LoVo (cell line): ENCODE measurements at places on chromosomes 11 and 22.

- DNase-seq: peak; percentile 73
Observed at GRCh38 chr11:32892355-32893092, at the start of gene QSER1. Gene QSER1, plus strand, starts transcription at chr11:32892811. Its CDS starts 315 bp downstream, at chr11:32893126.

- no peak for DNase-seq
Observed at GRCh38 chr11:28618416-28618815, 510.2 kb downstream of the METTL15 start.

DNA sequence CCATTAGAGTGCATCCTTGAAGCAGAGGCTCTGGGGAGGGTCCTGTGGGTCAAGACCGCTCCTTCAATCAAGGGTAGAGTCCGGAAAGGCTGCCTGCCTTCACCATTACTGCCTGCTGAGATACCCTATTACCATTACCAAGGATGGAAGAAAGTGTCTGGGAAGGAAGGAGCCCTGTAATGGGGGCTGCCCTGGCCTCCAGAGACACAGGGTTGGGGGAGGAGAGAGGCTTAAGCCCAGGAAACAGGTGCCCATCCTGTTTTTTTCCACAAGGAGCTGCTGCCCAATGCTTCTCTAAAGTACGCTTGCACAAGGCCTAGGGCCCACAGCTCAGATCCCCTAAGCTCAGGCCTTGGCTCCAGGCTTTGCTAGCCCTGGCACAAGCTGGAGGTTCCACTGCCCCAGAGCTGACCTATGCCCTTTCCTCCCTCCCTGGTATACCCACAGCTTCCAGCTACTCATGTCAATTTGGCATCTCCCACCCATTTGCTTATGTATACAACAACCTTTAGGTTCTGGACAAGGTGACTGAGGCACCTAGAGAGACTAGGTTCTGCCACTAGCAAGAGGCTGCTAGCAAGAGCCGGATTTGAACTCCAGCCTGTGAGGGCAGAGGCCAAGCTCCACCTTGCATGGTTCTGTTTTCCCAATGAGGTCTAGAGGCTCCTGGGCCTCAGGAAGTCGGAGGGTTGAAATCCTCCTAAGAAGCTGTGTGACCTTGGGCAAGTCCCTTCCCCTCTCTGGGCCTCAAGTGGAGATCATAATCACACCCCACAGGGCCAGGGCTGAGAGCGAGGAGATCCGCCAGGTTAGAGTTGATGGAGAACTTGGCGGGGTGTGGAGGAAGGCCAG is 1.5 kb upstream of the PLCB3 start:
- DNase-seq: no peak

DNA sequence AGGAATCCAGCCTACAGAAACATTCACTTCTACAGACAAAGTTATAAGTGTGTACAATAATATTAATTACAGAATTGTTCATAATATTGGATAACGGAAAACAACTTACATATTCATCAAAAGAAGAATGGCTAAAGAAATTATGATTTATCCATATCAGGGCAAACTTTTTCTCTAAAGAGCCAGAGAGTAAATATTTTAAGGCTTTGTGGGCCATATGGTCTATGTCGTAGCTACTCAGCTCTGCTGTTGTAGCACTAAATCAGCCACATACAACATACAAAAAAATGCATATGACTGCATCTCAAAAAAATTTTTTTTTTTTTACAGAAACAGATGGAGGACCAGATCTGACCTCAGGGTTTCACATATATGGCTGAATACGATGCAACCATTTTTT is 96.7 kb upstream of the GALNT18 start:
- no peak for DNase-seq

GRCh38 chr11:8352876-8353505 is 89.3 kb upstream of the LMO1 start:
- DNase-seq: peak; percentile 26

- no peak for DNase-seq
Observed at GRCh38 chr11:117877120-117877784, 794 bp upstream of the FXYD6 start.

GRCh38 chr11:109527496-109527895 is 105.5 kb downstream of the C11orf87 start:
- no peak for DNase-seq

DNA sequence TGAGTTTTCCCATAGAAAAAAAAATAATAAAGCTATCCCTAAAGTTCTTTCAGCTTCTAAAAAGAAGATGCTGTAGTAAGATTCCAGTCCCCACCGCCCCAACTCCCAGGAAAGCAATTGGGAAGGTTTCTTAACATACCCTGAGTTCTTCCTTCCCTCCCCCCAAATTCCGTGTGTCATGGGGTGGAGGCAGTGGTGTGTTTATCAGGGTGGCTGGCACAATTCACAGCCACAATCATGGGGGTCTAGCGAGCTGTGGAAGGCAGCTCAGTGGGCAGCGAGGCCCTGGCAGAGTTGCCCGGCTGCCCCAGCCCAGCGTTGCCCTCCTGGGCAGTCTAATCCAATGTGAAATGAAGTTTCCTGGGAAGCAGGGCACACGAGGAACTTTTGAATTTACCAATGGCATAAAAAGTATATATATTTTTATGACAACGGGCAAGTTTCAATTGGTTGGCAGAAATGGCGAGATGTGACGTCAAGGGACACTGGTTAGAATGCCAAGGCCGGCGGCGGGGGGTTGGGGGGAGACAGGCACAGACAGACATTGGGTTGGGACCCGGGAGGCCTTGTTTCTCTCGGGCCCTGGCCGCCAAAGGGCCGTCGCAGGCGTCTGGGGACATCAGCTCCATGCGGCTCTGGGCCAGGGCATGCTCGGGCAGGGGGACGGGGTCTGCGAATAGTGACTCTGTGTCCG is 80.7 kb upstream of the PPARA start:
- DNase-seq: peak; percentile 92

DNA sequence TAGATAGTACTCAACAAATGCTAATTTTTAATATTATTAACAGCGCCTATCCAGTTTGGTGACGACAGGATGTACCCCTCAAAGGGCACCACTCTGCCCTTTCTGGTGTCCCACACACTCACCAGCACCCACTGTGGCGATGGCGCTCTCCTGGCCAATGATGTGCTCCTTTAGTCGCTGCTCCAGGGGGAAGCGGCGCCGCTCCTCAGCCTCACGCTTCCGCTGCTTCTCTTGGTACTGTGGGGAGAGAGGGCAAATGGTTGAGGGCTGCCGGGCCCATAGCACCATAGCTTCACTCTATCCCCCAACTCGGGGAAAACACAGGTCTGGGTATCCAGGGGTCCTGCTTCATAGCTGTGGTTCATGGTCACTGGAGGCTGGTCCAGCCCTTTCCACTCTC is 73.0 kb upstream of the PHOX2A start:
- DNase-seq: no peak

DNA sequence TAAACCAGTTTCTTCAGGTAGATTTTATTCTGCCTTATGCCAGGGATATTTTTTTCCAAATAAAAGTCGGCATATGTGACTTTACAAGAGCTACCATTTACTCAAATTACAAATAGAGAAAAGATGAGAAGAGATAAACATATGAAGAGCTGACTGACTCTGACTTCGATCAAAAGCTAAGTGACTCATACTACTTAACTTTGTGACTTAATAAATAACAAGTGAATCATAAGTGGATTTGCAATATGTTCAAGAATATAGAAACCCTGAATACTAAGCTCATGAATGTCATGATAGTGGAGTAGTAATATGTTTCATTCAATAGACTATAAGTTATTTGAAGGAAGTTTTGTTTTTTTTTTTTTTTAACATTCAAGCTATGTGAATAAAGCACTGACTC is 130.5 kb upstream of the ANO3 start:
- DNase-seq: no peak

GRCh38 chr11:73257342-73258103 is 14.6 kb upstream of the P2RY6 start:
- peak; percentile 32 for DNase-seq

GRCh38 chr11:5575152-5575551 is 5.5 kb upstream of the OR52B6 start:
- no peak for DNase-seq

- DNase-seq: peak; percentile 83
Observed at GRCh38 chr11:33690290-33691065, 10.1 kb downstream of the C11orf91 start.

DNA sequence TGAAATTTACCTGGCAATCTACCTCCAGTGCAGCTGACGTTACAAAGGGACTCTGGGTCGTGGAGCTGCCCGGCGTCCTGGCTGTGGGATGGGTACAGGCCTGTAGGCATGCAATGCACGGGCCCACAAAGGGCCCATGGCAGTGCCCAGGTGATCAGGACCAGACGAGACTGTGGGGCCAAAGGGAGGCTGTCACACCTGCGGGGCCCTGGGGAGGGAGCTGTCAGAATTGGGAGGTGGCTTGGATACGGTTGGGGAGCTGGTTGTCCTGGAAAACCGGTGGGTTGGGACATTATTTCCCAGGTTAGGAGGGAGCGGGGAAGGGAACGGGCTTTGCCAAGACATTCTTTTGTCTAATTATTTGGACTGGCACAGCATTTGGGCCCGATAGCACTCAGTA is 958.5 kb downstream of the BRD1 start:
- DNase-seq: no peak

DNA sequence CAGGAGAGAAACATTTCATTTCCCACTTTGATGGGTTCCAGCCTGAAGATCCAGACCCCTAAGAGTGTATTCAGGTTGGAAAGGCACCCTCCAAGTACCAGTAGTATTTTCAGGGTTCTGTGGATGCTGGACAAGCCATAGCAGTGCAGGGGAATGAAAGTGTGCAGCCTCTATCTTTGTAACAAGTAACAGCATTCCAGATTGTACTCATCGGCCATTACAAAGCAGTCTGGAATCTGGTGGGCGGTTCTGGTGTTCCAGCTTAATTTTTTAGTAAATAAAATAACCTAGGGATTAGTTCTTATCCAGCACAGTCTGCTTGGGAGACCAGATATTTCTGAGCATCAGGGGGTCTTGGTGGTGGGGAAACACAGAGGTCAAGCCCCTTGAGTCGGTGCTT is 22.6 kb downstream of the APLNR start:
- DNase-seq: no peak

DNA sequence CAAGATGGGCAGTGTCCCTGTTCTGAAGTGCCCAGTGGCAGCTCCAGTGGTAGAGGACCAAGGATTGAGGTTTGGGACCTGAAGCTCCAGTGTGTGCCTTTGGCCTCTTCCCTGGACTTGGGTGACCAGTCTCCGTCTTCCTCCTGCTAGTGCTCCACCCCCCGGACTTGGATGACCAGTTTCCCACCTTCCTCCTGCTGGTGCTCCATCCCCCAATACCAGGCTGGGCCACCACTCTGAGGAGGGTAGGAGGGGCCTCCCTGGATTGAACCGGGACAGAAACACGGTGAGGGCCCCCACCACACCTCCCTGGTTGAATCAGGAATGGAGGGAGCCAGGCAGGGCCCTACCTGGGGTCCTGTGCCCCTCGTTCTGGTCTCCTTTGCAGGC is 10.9 kb upstream of the NEAT1 start:
- no peak for DNase-seq

DNA sequence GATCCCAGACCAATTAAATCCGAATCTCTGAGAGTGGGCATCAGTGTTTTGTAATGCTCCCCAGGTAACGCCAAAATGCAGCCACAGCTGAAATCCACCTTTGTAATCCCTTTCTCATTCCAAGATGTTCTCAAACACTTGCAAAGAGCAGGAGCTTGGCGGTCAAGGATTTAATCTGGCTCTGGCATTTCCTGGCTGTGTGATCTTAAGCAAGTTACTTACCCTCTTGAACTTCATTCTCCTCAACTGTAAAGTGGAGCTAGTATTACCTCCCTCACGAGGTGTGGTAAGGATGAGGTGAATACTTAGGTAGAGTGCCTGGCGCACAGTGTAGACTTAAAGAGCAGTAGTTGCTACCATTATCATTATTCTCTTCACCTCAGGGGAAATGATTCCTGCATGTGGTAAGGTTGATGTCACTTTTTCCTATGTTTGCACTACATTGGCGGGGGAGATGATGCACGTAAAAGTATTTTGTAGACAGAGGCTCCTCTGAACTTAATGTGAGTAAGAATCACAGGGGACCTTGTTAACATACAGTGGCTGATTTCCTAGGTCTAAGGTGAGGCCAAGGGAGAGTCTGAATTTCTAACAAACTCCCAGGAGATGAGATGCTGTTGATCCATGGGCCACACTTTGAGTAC is 210.4 kb upstream of the PITPNB start:
- DNase-seq: no peak

- no peak for DNase-seq
Observed at GRCh38 chr11:130634961-130635473, 186.6 kb downstream of the ADAMTS15 start.

DNA sequence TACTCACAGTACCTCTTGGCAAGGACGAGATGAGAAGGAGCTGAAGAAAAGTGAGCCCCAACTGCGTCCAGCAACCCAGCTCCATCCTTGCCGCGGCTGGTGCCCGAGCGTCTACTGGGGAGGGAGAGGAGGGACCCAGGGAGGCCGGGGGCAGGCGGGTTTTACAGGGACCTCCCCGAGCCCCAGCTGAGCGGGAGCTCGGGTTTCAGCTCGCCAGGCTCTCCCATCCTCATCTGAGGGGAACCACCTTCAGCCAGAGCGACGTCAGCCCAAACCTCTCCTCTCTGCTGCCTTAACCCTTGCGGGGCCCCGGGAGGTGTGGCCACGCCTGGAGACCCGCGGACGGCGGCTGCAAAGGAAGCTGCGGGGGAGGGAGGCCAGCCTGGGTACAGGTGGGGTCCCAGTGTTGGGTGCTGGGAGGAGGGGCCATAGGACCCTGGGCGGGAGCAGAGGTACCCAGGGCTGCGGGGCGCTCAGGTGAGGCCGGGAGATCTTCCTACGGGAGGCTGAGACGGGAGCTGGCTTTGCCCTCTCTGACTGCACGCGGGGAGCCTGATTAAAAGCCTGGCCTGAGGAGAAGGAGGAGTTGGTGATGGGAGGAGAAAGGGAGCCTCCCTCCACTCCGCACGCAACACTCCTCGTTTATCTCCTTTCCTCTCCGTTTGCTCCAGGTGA is at the start of gene PAMR1:
TSS of gene PAMR1 (minus strand) at position 116 of the 675 bp plus-strand sequence. CDS start at position 85, 31 bp downstream.
- no peak for DNase-seq

- DNase-seq: no peak
Observed at GRCh38 chr11:36388071-36388470, 92.0 kb downstream of the PRR5L start.
